Activated T-cell treated with anti-CD3 and anti-CD28 coated beads for 1 hour (primary cell): ENCODE measurements at places on chromosomes 16 and 17.

- no peak for DNase-seq
Measured at GRCh38 chr16:59198487-59198886, 464.4 kb upstream of the GOT2 start.

- no peak for DNase-seq
Measured at GRCh38 chr17:34990921-34991365, 10.6 kb downstream of the LIG3 start.

DNA sequence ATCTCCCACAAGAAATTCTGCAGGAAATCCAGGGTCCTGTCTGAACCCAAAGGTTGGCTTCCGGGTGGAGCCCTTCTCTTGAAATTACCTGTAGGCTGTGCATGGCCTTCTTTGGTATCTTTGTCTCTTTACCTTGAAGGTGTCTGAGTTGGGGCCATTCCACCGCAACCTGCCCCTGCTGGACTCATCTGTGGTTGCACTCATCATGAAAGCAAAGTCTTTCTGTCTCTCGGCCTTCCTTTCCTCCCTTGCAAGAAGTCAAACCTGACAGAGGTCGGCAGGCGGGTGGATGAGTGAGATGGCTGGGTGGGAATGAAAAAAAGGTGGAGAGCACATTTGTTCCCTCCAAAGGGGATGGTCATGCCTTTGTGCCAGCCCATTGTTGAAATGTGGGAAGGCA, 25.1 kb downstream of the SALL1 start:
- no peak for DNase-seq

DNA sequence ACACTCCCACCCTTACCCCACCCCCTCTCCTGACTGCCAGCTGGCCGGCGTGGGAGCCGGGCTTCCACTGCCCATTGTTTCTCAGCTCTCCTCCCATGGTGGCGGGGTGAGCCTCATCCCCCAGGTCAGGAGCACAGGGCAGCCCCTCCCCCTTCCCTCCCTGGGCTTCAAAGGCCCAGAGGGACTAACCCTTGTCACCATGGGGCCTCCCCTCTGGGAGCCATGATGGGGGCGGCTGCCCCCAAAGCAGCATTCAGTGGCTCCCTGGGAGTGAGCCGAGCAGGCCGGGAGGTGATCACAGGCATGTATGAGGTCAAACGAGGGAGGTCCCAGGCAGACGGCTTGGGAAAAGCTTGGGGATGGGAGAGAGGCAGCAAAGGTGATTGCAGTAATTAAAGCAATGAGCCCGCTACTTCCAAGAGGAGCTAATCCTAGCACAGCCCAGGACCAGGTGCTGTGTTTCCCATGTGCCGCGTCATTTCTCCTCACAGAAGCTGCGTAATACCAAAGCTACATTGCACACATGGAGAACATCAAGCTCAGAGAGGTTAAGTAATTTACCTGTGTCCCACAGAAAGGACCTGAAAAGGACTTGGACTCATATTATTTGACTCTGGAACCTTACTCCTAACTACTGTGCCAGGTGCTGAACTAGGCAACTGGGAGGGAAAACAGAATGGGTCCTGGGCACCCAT, 24.5 kb downstream of the CDK5RAP3 start:
- no peak for DNase-seq

- DNase-seq = no peak
Measured at GRCh38 chr17:63611354-63611753, 10.7 kb downstream of the TACO1 start.

- no peak for DNase-seq
Measured at GRCh38 chr16:30949650-30950515, 1.0 kb downstream of the ORAI3 start.

GRCh38 chr16:48558371-48558841, 51.6 kb downstream of the N4BP1 start:
- no peak for DNase-seq

DNA sequence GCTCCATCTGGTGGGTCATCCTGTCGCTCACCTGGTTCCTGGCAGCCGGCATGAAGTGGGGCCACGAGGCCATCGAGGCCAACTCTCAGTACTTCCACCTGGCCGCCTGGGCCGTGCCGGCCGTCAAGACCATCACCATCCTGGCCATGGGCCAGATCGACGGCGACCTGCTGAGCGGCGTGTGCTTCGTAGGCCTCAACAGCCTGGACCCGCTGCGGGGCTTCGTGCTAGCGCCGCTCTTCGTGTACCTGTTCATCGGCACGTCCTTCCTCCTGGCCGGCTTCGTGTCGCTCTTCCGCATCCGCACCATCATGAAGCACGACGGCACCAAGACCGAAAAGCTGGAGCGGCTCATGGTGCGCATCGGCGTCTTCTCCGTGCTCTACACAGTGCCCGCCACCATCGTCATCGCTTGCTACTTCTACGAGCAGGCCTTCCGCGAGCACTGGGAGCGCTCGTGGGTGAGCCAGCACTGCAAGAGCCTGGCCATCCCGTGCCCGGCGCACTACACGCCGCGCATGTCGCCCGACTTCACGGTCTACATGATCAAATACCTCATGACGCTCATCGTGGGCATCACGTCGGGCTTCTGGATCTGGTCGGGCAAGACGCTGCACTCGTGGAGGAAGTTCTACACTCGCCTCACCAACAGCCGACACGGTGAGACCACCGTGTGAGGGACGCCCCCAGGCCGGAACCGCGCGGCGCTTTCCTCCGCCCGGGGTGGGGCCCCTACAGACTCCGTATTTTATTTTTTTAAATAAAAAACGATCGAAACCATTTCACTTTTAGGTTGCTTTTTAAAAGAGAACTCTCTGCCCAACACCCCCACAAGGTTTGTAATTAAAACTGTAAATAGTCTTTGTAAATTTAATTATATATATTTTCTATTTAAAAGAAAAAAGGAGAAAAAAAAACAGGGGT, 1.7 kb downstream of the FZD2 start:
- no peak for DNase-seq

DNA sequence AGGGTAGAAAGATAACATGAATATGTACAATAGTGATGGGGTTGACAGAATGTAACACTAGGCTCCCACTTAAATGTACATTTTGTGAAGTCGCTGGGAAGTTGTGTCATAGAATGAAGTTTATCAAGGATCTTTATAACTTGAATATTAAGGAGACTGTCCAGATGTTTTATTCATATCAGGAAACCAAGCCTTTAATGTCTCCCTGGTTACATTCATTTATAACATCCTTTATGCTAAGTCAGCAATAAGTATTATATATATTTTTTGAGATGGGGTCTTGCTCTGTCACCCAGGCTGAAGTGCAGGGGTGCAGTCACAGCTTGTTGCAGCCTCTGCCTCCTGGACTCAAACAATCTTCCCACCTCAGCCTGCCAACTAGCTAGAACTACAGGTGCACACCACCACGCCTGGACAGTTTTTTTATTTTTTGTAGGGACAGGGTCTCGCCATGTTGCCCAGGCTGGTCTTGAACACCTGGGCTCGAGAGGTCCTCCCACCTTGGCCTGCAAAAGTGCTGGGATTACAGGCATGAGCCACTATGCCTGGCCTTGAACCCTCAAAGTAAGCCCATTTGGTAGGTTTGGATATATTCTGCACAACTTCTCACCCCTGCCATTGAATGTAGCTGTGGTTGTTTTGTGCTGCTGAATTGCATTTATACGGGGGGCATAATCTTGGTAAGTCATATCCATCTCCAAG, 14.1 kb downstream of the CLTC start:
- DNase-seq = no peak

- no peak for DNase-seq
Measured at GRCh38 chr16:72797621-72798020, 250.3 kb downstream of the ZFHX3 start.

- DNase-seq = no peak
Measured at GRCh38 chr16:29852654-29853053, 10.4 kb downstream of the CDIPT start.

- no peak for DNase-seq
Measured at GRCh38 chr16:22369221-22369811, 5.1 kb downstream of the CDR2 start.

GRCh38 chr16:9787717-9788116, 394.5 kb downstream of the GRIN2A start:
- no peak for DNase-seq

- no peak for DNase-seq
Measured at GRCh38 chr16:10368969-10369551, 16.8 kb upstream of the ATF7IP2 start.

- DNase-seq = no peak
Measured at GRCh38 chr17:44827863-44828262, 2.2 kb downstream of the GJC1 start.

DNA sequence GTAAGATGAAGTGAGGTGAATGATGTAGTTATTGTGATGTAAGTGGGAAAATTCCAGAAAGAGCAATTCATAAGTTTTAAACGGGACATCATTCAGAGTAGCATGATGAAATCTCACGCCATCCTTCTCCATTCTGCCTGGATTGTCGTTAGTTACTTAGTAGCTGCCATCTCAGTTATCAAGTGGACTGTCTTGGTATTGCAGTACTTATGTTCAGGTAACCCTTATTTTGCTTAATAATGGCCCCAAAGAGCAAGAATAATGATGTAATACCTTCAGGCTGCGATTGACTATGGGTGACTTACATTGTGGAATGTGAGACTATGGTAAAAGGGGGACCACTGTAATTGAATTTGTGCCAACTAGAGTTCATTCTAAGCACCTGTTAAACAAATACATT, 234.1 kb upstream of the TOM1L1 start:
- no peak for DNase-seq

DNA sequence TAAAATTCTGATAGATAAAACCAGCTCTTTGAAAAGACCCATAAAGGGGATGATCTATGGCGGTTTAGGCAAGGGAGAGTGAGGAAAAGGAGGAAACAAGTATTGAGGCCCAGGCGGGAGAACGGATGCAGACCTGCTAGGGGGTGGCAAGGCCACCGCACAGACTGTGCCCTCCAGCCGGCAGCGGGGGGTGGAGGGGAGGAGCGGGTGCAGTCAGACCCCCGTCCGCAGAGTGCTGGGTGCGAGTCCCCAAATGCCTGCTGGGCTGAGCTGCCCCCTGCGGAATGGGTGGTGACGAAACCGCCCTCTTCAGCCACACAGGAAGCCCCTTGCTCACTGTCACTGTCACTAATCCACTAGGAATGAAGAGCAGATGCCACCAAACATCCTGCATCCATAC, 46.0 kb downstream of the LMF1 start:
- DNase-seq = no peak

GRCh38 chr17:82412535-82413520, 5.3 kb upstream of the HEXD start:
- DNase-seq = no peak

DNA sequence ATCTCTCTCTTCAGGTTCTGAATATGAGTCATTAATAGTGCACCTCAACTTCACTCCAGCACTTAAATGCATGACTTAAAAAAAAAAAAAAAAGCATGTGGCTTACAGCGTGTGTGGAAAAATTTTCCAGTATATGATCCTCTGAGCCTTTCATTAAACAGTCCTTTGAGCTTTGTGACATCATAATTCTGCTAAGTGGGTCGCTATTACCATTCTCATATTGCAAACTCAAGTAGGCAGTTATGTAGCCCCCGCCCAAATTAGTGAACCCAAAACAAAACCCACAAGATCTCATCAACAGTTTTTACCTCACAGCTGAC, 672 bp downstream of the CMTR2 start:
- no peak for DNase-seq

DNA sequence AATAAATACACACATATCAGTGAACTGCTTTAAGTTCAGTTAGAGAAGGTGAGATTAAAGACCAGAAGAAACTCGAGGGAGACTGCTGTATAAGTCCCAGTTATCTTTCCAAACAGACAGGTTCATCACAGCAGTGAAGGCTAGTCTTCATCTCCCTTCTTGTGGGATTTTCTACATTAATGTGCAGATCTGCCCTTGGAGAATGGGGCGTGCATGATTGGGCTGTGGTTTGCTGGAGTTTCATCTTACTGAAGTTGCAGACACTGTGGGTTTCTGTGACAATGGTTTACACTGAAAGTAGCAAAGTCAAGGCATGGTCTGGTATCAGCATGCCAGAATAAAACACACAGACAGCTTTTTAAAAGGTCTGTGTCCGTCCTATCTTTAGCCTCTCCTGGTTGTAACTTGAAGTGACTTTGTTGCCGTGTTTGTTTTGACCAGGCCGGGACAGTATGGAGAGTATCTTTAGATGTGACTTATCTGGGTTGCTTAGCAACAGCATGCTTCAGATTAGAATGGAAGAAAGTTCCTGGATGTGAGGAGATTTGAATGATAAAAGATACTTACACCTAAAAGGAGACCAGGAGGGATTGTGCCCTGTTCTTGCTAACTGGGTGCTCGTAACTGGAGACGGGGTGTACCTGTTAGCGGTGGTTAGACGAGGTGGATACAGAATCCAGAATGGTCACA, 16.1 kb downstream of the NAA60 start:
- no peak for DNase-seq

DNA sequence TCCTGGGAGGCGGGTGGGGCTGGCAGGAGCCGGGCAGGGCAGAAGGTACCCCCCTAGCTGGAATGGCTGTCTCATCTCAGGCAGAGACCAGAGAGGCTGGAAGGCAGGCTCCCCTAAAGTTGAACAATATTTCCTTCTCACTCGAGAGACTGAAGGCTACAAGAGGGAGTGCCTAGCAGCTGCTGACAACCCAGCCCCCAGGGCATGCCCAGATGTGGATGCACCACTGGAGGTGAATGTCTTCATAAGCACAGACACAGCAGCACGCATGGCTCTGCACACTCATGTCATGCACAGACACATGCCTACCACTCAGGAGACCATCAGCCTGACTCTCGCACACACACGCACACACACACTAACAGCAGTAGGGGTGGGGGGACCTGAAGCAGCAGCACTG, 179.0 kb downstream of the CCT6B start:
- DNase-seq = no peak

- DNase-seq = no peak
Measured at GRCh38 chr17:2289878-2290478, 13.6 kb downstream of the SMG6 start.
